ENCODE measurements at places on chromosomes 11 and 22.
A peak's percentile ranks its signal among the peaks of the same experiment; 100 is the strongest.

DNA sequence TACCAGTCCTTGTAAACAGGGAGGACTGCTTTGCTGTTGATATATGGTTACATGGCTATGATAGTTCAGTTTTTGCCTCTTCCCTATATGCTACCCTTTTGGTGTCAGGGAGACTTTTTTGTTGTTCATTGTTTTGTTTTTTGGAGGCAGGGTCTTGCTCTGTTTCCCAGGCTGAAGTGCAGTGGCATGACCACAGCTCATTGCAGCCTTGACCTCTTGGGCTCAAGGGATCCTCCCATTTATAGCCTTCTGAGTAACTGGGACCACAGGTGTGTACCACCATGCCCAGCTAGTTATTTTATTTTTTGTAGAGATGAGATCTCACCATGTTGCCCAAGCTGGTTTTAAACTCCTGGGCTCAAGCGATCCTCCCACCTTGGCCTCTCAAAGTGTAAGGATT lies 38.6 kb upstream of the SPTBN2 start:
- no peak for DNase-seq
- H3K36me3 ChIP-seq: no peaks in the 10 kb centered on the region
- H3K4me3 ChIP-seq: no peak overlapping the region
- H3K27me3 ChIP-seq: no peaks in the 10 kb centered on the region

- H3K36me3 ChIP-seq: no peaks in the 10 kb centered on the region
- no peak overlapping the region for H3K4me3 ChIP-seq
- H3K4me1 ChIP-seq: no peaks in the 10 kb centered on the region
- no peaks in the 10 kb centered on the region for H3K27me3 ChIP-seq
- H3K27ac ChIP-seq: no peak overlapping the region
Observed at GRCh38 chr11:29231991-29232390, 784.8 kb downstream of the KCNA4 start.

- no peak for DNase-seq
- H3K4me1 ChIP-seq: no peaks in the 10 kb centered on the region
Observed at GRCh38 chr11:44494785-44495184, 70.7 kb upstream of the CD82 start.

- no peaks in the 10 kb centered on the region for H3K27me3 ChIP-seq
- H3K4me1 ChIP-seq: peaks cover 26% of the 10 kb centered on the region
- DNase-seq: no peak
- no peaks in the 10 kb centered on the region for H3K36me3 ChIP-seq
- H3K4me3 ChIP-seq: no peak overlapping the region
- no peak overlapping the region for H3K27ac ChIP-seq
Observed at GRCh38 chr22:17117890-17118289, 3.3 kb downstream of the TMEM121B start.

DNA sequence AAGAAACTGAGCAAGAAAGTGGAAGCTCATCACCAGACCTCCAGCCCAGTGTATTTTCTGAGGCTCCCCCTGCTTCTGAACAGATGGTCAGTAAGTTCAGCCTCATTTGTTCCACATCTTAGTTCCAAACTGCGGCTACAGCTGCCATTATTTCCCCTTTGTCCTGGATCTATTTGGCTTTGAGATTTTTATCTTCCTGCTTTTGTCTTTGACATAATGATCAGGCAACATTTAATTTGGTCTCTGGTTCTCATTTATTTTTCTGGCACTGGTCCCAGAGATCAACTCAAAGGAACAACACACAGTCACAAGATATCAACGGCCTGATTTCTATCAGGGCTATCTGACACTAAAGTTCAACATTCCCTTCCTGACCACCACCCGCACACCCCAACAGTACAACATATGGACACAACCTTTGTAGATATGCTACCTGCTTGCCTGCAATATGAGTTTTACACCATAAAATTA lies 137.5 kb downstream of the FAM76B start:
- H3K27ac ChIP-seq: no peak overlapping the region
- no peaks in the 10 kb centered on the region for H3K36me3 ChIP-seq
- H3K4me1 ChIP-seq: peaks cover 7% of the 10 kb centered on the region
- H3K4me3 ChIP-seq: no peak overlapping the region

DNA sequence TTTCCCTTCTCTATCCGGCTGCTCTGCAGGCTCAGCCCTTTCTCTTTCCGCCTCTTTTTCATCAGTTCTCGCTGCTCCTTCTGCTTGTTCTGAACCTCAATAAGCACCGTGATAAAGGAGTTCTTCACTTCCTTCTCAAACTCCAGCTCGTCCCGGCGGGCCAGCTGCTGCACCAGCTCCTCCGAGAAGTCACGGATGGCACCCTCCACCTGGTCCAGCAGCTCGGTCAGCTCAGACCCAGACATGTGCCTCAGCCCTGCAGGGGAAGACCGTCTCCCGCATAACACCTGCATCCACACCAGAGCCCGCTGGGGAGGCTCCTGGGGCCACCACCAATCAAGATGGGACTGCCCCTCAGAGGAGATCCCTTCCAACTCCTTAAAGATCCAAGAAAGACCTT lies 40.2 kb downstream of the FEZ1 start:
- H3K27me3 ChIP-seq: no peaks in the 10 kb centered on the region
- no peak for DNase-seq
- H3K27ac ChIP-seq: no peak overlapping the region

DNA sequence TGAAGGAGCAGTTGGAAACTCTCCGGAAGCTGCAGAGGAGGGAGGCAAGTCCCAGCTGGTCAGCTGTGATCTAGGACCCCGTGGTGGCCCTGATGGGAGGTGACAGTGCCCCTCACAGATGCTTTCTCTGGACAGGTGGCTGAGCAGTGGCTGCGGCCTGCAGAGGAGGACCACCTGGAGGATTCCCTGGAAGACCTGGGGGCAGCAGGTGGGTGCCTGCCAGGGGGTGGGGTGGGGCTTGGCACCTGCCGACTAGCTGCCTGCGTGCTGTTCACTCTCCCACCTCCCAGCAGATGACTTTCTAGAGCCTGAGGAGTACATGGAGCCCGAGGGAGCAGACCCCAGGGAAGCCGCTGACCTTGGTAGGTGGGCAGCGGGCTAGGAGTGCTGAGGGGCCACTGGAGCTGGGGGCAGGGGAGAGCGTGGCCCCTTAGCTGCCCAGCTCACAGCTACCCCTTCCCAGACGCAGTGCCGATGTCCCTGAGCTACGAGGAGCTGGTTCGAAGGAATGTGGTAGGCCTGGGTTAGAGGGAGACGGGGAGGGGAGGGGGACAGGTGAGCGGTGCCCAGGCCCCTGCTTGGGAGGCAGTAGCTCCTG lies 3.1 kb downstream of the SCO2 start:
- peaks cover 26% of the 10 kb centered on the region for H3K4me1 ChIP-seq
- DNase-seq: no peak
- peaks cover 64% of the 10 kb centered on the region for H3K36me3 ChIP-seq
- no peak overlapping the region for H3K27ac ChIP-seq
- H3K27me3 ChIP-seq: no peaks in the 10 kb centered on the region

DNA sequence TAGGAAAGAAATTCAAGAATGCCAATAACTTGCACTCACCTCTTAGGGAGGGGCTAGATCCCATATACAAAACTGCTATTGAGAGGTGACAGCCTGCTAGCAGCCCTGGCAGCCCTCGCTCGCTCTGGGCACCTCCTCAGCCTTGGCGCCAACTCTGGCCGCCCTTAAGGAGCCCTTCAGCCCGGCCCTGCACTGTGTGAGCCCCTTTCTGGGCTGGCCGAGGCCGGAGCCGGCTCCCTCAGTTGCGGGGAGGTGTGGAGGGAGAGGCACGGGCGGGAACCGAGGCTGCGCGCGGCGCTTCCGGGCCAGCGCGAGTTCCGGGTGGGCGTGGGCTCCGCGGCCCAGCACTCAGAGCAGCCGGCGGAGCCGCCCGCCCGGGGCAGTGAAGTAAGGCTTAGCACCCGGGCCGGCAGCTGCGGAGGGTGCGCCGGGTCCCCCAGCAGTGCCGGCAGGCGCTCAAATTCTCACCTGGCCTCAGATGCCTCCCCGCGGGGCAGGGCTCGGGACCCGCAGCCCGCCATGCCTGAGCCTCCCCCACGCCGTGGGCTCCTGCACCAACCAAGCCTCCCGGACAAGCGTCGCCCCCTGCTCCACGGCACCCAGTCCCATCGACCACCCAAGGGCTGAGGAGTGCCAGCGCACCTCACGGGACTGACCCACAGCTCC lies 329.9 kb downstream of the FAM181B start:
- DNase-seq: no peak
- no peaks in the 10 kb centered on the region for H3K27me3 ChIP-seq
- H3K4me3 ChIP-seq: no peak overlapping the region
- no peaks in the 10 kb centered on the region for H3K36me3 ChIP-seq
- H3K27ac ChIP-seq: no peak overlapping the region

GRCh38 chr11:115759622-115760460 lies 255.6 kb upstream of the CADM1 start:
- DNase-seq: no peak
- peaks cover 16% of the 10 kb centered on the region for H3K4me1 ChIP-seq
- H3K27ac ChIP-seq: peak overlapping the region; percentile 70
- no peaks in the 10 kb centered on the region for H3K27me3 ChIP-seq
- H3K36me3 ChIP-seq: no peaks in the 10 kb centered on the region

GRCh38 chr11:75113030-75113429 lies 16.4 kb upstream of the OR2AT4 start:
- no peak overlapping the region for H3K27ac ChIP-seq
- no peaks in the 10 kb centered on the region for H3K27me3 ChIP-seq
- no peaks in the 10 kb centered on the region for H3K36me3 ChIP-seq
- H3K4me1 ChIP-seq: no peaks in the 10 kb centered on the region
- H3K4me3 ChIP-seq: no peak overlapping the region

GRCh38 chr11:45212566-45213315 lies 66.3 kb downstream of the PRDM11 start:
- no peaks in the 10 kb centered on the region for H3K4me1 ChIP-seq
- H3K36me3 ChIP-seq: peaks cover 16% of the 10 kb centered on the region
- H3K27me3 ChIP-seq: no peaks in the 10 kb centered on the region
- H3K27ac ChIP-seq: peak overlapping the region; percentile 40

DNA sequence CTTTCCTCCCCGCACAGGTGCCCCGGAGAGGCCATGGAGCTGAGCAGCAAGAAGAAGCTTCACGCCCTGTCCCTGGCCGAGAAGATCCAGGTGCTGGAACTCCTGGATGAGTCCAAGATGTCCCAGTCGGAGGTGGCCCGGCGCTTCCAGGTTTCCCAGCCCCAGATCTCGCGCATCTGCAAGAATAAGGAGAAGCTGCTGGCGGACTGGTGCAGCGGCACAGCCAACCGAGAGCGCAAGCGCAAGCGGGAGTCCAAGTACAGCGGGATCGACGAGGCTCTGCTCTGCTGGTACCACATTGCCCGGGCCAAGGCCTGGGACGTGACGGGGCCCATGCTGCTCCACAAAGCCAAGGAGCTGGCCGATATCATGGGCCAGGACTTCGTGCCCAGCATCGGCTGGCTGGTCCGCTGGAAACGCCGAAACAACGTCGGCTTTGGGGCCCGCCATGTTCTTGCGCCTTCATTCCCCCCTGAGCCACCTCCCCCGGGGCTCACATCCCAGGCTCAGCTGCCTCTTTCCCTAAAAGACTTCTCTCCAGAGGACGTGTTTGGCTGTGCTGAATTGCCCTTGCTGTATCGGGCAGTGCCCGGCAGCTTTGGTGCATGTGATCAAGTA lies 1.3 kb downstream of the TIGD3 start:
- no peak for DNase-seq
- H3K4me3 ChIP-seq: peak overlapping the region; percentile 56
- H3K4me1 ChIP-seq: no peaks in the 10 kb centered on the region
- peaks cover 17% of the 10 kb centered on the region for H3K36me3 ChIP-seq

- H3K27me3 ChIP-seq: no peaks in the 10 kb centered on the region
- no peaks in the 10 kb centered on the region for H3K36me3 ChIP-seq
- H3K4me1 ChIP-seq: no peaks in the 10 kb centered on the region
- no peak for DNase-seq
- no peak overlapping the region for H3K27ac ChIP-seq
Observed at GRCh38 chr11:84922212-84922805, 704.8 kb downstream of the DLG2 start.

DNA sequence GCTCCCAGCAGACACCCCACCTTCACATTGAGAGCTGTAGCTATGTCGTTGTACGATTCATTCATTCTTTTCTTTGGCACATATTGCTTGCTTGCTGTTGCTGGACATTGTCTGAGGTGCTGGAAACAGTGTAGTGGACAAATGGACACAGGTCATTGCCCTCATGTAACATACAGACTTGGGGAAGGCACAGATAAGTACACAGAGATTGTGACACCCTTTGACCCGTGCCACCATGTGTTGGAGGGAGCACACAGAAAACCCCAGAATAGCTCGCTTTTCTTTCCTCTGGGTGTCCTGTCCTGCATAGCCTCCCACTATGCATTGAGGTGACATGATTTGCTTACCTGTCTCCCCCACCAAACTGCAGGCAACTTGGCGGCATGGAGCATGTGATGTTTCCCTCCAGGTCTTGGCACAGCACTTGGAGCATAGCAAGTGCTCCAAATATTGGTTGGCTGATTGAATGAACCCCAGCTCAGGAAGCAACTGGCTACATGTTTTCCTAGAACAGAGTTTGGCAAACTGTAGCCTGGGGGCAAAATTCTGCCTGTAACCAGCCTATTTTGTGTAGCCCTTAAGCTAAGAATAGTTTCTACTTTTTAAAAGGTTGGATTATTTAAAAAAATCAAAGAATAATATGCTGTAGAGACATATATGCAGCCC lies 30.9 kb upstream of the NECTIN1 start:
- no peak overlapping the region for H3K27ac ChIP-seq
- DNase-seq: no peak
- no peaks in the 10 kb centered on the region for H3K36me3 ChIP-seq
- H3K4me3 ChIP-seq: no peak overlapping the region
- no peaks in the 10 kb centered on the region for H3K4me1 ChIP-seq
- H3K27me3 ChIP-seq: no peaks in the 10 kb centered on the region

DNA sequence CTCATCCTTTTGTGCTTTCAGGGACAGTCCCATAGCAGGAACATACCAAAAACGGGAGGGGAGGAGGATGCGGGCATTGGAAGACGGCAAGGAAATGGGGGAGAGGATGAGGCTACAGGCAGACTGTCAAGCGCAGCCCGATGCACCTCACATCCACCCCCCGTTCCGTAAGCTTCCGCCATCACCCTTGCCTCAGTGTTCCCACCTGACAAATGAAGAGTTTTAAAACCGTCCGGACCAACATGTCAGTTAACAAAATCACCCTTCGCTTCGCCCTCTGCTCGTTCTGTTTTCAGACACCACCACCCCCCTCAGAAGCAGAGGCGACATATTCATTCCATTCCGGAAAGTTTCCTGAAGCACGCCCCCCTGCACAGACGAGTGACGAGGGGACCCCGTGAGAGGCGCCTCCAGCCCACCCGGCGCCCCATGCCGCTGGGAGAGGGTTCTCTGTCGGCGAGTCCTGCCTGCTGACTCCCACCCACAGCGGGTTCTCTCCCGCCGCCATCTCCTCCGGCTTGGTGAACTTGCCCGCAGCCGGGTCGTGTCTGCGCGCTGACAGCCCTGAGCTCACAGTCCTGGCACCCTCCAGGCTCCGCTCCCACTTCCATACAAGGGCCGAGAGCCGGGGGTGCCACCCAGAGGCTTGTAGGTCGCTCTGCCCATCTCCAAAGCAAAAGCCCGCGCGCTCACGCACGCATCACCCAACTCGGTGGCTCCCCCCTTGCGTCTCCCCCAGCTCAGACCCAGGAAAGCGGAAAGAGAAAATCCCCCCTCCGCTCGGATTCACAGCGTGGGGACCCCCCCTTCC lies 1.5 kb downstream of the IGSF9B start:
- peak; percentile 72 for DNase-seq
- no peaks in the 10 kb centered on the region for H3K27me3 ChIP-seq
- peak overlapping the region; percentile 56 for H3K4me3 ChIP-seq
- peak overlapping the region; percentile 95 for H3K27ac ChIP-seq
- peaks cover 74% of the 10 kb centered on the region for H3K4me1 ChIP-seq

- H3K4me3 ChIP-seq: no peak overlapping the region
- no peaks in the 10 kb centered on the region for H3K4me1 ChIP-seq
- no peak overlapping the region for H3K27ac ChIP-seq
- peaks cover 25% of the 10 kb centered on the region for H3K36me3 ChIP-seq
- no peaks in the 10 kb centered on the region for H3K27me3 ChIP-seq
Observed at GRCh38 chr22:31683181-31684105, 21.4 kb upstream of the PISD start.

Measured in right atrium auricular region (tissue), 2 donors.